ENCODE measurements at places on chromosomes 1 and 21.
A peak's percentile ranks its signal among the peaks of the same experiment; 100 is the strongest.

- no peak for DNase-seq
Measured at GRCh38 chr1:236334893-236335545, 53.3 kb upstream of the ERO1B start.

DNA sequence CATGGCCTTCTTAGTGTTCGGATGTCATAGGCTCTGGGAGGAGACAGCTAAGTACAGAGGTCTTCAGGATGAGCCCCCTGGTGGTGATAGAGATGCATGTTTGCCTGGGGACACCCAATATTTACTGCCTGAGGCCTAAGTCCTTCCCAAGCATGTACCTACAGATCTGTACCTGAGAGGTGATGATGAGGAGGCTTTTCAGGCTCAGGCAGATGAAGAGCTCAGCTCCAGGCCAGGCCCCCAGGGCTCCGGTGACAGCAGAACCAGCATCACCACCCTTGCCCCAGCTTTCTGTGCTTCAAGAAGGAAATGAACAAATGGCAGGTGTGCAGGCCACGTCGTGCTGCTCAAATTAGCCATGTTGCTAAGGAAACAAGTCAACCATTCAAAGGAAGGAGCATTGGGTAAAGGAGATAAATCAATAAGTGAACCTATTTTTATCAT is 21.1 kb downstream of the CACNA1E start:
- peak; percentile 68 for DNase-seq

GRCh38 chr1:151881479-151881878 is 27.8 kb downstream of the THEM4 start:
- no peak for DNase-seq

DNA sequence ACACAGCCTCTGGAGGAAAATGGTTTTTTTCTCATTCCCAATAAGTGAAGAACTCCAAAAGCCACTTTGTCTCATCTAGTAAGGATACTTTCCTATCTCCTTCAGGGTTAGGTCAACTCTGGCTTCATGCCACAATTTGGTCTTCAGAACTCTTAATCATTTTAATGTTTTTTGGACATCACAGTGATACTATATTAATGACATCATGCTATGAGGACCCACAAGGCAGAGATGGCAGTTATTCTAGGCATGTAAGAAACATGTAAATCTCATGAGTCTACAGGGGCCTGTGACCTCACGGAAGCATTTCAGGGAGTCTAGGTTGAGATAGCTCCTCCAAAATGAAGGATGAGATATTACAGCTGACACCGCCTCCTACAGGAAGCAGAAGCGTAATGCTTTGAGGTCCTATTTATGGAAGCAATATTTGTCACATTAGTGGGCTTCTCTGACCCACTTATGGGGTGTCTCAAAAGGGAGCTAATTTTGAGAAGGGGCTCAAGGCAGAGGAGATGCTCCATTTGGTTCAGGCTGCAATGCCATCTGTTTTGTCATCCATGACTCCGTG is 5.0 kb upstream of the GPR137B start:
- no peak for DNase-seq

GRCh38 chr1:38891753-38892152 is 10.4 kb upstream of the GJA9 start:
- peak; percentile 69 for DNase-seq

DNA sequence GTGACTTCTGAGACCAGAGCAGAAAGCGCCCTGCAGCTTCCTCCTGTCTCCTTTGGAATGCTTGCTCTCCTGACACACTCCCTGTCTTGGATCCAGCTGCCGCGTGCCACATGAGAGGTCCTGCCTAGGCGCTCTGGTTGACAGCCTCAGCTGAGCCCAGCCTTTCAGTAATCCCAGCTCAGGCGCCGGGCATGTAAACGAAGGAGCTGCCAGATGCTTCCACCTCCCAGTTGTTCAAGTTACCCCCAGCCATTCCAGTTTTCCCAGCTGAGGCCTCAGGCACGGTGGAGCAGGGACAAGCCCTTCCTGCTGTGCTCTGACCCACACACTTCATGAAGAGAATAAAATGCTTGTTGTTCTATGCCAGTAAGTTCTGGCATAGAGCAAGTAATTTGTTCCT is 14.3 kb upstream of the CD34 start:
- DNase-seq, result peak; percentile 16

All from NCI-H510A treated with DMSO at 0.1 percent for 48 hours (cell line).